HFFc6 (cell line): ENCODE measurements at places on chromosomes 1 and 21. TPM values are rescaled to one million over a fixed set of nuclear protein-coding genes. Genes with fewer than 3 reads are reported as not detected.

GRCh38 chr1:99005537-99005942, 879 bp upstream of the PLPPR5 start:
- DNase-seq, result no peak

DNA sequence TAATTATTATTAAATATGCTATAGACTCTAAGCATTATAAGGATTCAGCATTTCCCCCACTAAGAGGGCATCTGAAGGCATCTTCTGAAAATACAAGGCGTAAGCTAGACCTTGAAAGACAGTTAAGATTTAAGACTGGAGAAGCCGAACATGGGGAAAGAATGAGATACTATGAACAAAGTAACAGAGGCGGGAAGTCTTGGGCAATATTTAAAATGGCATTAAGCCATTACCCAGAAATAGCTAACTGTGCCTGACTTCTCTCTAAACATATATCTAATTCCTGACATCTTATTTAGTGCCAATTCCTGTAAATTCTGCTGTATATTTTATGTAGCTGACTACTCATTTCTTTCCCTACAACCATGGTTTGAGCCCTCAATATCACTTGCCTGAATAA, 20.9 kb downstream of the DPH5 start:
- DNase-seq, result no peak

GRCh38 chr1:171931752-171932151, 90.5 kb downstream of the DNM3 start:
- DNase-seq, result no peak

- DNase-seq, result no peak
Measured at GRCh38 chr21:39696618-39697017, 48.4 kb upstream of the IGSF5 start.

GRCh38 chr21:30232011-30232410, 16.1 kb upstream of the CLDN8 start:
- no peak for DNase-seq

DNA sequence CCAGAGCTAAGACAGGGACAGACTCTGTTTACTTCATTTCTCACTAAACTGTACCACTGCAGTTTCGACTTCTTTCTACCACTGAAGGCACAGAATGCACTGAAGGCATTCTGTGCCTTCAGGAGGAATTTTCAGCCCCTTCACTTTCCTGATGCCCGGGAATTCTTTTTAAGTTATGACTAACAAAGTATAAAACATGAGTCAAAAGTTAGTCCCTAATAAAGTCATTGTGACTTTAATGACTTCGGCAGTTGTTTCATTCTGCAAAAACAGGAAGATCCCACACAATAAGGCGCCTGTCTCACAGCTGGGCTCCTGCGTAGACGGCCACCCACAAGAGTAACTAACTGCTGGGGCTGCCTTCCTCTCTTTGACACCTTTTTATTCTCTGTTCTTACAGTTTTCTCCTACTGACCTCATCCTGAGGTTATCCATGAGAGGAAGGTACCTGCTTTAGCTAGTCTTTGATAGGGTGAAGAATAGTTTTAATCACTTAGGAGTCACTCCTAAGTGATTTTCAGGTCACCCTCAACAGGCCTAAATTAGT, 183.9 kb upstream of the SGIP1 start:
- DNase-seq, result peak; percentile 47

- no peak for DNase-seq
Measured at GRCh38 chr1:93399781-93400180, 48.1 kb upstream of the FNBP1L start.

DNA sequence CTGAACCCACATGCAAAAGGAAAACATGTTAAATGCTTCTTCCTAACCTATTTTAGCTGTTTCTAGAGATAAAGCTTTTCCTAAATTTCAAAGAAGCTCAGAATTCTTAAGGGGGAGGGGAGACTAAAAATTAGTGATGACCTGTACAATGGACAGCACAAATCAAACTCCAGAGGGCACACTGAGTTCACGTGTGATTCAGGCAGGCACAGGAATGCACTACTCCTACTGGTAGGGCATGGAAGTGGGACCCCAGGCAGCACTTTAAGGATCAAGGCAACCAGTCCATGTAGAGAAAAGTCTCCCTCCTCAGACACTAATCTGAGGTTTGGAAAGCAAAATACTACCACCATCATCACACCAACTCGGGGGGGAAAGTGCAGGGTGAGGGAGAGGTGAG, 31.3 kb upstream of the CLCA4 start:
- no peak for DNase-seq

GRCh38 chr1:211580303-211580687, 1.3 kb upstream of the SLC30A1 start:
- DNase-seq, result no peak

DNA sequence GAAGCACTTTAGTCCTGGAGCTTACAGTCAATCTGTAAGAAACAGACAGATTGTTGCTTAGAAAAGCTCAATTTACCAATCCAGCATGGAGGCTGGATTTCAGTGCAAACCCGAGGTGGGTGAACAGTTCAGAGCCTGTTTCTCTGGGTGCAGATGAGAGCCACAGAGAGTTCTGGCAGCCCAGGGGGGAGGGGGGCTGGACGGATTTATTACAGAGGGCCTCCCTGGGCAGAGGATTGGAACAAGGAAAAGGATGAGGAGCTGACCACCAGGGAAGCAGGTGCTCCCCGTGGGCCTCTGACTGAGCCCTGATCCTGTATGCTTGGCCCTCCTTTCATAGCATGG, 38.0 kb upstream of the EPS8L3 start:
- no peak for DNase-seq

GRCh38 chr1:203011582-203011981, 4.4 kb downstream of the TMEM183A start:
- no peak for DNase-seq

DNA sequence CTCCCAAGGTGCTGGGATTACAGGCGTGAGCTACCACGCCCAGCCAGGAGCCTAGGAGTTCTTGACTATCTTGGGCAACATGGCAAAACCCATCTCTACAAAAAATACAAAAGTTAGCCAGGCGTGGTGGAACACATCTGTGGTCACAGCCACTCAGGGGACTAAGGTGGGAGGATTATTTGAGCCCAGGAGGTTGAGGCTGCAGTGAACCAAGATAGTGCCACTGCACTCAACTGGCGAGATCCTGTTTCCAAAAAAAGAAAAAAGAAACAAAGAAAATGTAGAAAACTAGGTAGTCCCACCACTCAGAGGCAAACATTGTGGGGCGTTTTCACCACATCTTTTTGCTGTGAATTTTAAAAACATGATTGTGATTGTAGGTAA, 141.3 kb downstream of the ZZZ3 start:
- DNase-seq, result no peak

GRCh38 chr1:57615956-57616355, 192.1 kb upstream of the DAB1 start:
- no peak for DNase-seq

GRCh38 chr1:200478239-200478623, 68.4 kb upstream of the ZNF281 start:
- no peak for DNase-seq

The FRRS1 gene
- 0.22 to 0.60 TPM (median 0.27 TPM) in 3 replicates for total RNA-seq

The FTCD gene
- total RNA-seq, result 0.39 to 1.2 TPM (median 0.67 TPM) in 3 replicates
